Ascending aorta (tissue), 2 donors: ENCODE measurements at places on chromosomes 1 and 21. TPM values are rescaled to one million over a fixed set of nuclear protein-coding genes. Genes with fewer than 3 reads are reported as not detected.

DNA sequence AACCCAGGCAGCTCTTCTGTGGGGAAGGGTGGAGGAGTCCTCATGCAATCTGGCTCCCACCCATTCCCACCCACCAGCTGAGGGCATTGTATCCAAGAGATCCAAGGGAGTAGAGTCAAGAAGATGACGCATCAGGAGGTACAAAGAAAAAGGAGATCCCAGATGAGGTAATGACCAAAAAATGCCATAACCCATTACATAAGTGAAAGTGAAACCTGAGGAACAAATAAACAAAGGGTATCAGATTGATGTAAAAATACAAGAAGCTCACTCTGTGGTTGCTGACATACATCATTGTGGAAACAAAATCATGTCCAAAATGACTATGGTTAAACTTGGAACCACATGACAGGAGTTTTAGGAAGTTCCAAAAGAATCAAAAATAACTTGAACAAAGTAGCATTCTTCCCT is 42.5 kb downstream of the CCN1 start:
- no peak overlapping the region for H3K4me3 ChIP-seq
- H3K4me1 ChIP-seq = no peaks in the 10 kb centered on the region
- H3K27ac ChIP-seq = no peak overlapping the region
- no peaks in the 10 kb centered on the region for H3K36me3 ChIP-seq
- DNase-seq = no peak
- H3K27me3 ChIP-seq = no peaks in the 10 kb centered on the region

GRCh38 chr1:109151146-109151990 is 37.5 kb downstream of the ELAPOR1 start:
- H3K27me3 ChIP-seq = no peaks in the 10 kb centered on the region
- DNase-seq = no peak
- H3K4me3 ChIP-seq = no peak overlapping the region
- H3K4me1 ChIP-seq = no peaks in the 10 kb centered on the region
- H3K27ac ChIP-seq = no peak overlapping the region

- no peak overlapping the region for H3K27ac ChIP-seq
- H3K27me3 ChIP-seq = no peaks in the 10 kb centered on the region
- DNase-seq = no peak
- no peaks in the 10 kb centered on the region for H3K4me1 ChIP-seq
Observed at GRCh38 chr1:108066808-108067207, 101.8 kb upstream of the VAV3 start.

DNA sequence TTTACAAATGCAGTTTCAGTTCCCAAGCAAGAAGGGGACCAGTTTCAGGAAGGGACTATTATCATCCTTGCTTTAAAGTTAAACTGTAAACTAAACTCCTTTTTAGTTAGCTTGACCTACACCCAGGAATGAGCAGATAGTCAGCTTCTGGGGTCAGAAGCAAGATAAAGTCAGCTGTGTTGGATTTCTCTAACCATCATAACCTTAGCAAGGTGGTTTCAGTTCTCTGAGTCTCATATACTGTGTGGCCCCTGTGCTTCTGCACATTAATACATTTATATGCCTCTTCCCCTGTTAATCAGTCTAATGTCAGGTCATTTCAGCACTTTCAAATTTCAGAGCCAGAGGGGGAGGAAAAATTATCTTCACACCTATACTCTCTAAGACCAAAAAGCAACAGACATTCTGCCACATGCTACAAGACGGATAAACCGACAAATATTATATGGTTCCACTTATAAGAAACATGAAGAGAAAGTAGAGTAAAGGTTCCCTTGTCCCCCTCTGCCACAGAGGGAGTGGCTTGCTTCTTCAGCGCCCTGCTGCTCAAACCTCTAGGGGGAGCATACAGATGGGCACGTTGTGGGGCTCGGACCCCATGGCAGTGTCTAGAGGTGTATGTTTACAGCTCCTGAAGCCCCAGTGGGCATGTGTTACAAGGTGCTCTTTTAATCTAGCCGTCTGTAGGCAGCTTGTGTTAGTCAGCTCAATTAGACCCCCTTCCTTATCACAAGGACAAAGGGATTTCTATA is 89.1 kb downstream of the SMYD3 start:
- no peak for DNase-seq
- no peak overlapping the region for H3K4me3 ChIP-seq
- H3K4me1 ChIP-seq = no peaks in the 10 kb centered on the region
- H3K36me3 ChIP-seq = no peaks in the 10 kb centered on the region

DNA sequence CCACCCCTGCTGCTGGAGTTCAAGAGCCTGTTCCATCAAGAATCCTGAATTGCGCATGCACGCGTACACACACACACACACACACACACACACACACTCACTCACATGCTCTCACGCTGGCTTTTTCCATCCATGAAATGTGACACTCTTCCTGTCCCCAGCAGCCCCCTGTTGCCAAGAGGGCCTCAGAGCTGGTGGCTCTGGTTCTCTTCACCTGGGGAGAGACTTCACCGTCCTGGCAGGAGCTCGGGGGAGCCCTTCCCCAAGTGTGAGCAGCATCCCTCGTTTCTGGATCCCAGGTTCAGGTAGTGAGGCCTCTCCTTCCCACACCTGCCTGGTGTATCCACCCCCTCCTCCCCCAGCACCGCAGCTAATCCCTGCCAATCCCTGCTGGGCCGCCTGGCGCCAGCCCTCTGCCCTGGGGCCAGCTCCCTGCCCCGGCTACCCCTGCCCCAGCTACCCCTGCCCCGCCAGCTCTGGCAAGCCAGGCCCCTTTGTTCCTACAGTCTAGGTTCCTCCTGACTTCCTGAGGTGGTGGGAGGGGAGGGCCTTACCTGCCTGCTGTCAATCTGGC is 9.9 kb downstream of the PLOD1 start:
- no peak overlapping the region for H3K27ac ChIP-seq
- peaks cover 4% of the 10 kb centered on the region for H3K36me3 ChIP-seq
- no peaks in the 10 kb centered on the region for H3K27me3 ChIP-seq
- DNase-seq = no peak

Gene MXRA8
- 345 TPM for total RNA-seq

Gene KRTAP19-3
- total RNA-seq = not detected
